Esophagus squamous epithelium (tissue), 5 donors: ENCODE measurements at places on chromosomes 6 and 20. TPM values are rescaled to one million over a fixed set of nuclear protein-coding genes. Genes with fewer than 3 reads are reported as not detected.

HMGCLL1 gene
- 0.61 TPM for total RNA-seq

TRIM10 gene
- total RNA-seq, result not detected

C4B gene
- 2.2 TPM for total RNA-seq

CD2AP gene
- 31.9 TPM for total RNA-seq

TINAG gene
- total RNA-seq, result not detected

ASIP gene
- total RNA-seq, result not detected

DEFB115 gene
- not detected for total RNA-seq

TSBP1 gene
- not detected for total RNA-seq

AIF1 gene
- total RNA-seq, result 5.7 TPM

ENPP5 gene
- 1.4 TPM for total RNA-seq

FNDC1 gene
- not detected for total RNA-seq

ITPR3 gene
- 21.8 TPM for total RNA-seq

CLDN20 gene
- total RNA-seq, result not detected

LST1 gene
- 5.1 TPM for total RNA-seq

KIAA1755 gene
- total RNA-seq, result 3.4 TPM

PDSS2 gene
- 12.2 TPM for total RNA-seq

DNA sequence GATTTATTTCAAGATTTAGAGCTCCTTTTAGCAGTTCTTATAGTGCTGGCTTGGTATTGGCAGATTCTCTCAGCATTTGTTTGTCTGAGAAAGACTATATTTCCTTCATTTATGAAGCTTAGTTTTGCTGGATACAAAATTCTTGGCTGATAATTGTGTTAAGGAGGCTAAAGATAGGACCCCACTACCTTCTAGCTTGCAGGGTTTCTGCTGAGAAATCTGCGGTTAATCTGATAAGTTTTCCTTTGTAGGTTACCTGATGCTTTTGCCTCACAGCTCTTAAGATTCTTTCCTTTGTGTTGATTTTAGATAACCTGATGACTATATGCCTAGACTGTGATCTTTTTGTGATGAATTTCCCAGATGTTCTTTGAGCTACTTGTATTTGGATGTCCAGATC lies 114.3 kb downstream of the AIG1 start:
- DNase-seq, result no peak

DNA sequence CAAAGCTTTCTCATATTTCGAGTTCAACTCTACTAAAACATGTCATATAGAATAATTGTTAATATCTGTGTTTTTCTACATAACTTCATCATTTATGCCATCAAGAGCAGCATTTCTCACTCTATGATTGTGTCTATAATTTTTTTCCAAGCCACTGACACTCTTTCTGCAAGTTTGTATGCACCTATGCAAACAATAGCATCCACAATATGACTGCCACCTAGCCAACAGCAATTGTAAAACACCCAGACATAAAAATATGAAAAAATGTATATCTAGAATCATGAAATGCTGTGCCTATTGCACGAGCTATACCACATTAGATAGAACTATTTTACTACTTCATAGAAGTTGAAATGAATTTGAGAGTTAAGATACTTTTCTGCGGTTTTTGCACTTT lies 286.5 kb upstream of the MARCKS start:
- no peak for DNase-seq

GRCh38 chr6:136114661-136115060 lies 135.4 kb downstream of the MTFR2 start:
- DNase-seq, result no peak

- DNase-seq, result no peak
Measured at GRCh38 chr6:4973982-4974745, 29.7 kb downstream of the RPP40 start.

DNA sequence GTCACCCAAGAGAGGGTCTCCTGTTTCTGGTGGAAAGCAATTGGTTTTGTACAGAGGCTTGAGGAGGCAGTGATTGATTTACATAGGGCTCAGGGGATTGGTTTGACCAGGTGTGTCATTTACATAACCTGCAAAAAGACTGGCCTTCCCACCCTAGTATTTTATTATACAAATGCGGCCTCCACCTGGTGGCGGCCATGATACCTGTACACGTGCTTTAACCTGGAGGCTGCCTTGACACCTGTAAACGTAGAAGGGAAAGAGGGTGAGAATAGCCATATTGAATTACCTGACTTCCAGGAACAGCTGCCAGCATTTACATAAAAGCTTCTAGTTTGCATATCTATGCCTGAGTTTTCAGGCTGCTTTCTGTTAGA lies 48.7 kb downstream of the HLA-DPB1 start:
- no peak for DNase-seq

- DNase-seq, result no peak
Measured at GRCh38 chr6:170030821-170031471, 259.9 kb downstream of the DLL1 start.

- DNase-seq, result no peak
Measured at GRCh38 chr6:107244082-107244741, 128.9 kb upstream of the BEND3 start.

GRCh38 chr20:51446656-51447055 lies 95.9 kb downstream of the NFATC2 start:
- no peak for DNase-seq

GRCh38 chr6:29663300-29664042 lies 6.6 kb downstream of the MOG start:
- DNase-seq, result no peak

DNA sequence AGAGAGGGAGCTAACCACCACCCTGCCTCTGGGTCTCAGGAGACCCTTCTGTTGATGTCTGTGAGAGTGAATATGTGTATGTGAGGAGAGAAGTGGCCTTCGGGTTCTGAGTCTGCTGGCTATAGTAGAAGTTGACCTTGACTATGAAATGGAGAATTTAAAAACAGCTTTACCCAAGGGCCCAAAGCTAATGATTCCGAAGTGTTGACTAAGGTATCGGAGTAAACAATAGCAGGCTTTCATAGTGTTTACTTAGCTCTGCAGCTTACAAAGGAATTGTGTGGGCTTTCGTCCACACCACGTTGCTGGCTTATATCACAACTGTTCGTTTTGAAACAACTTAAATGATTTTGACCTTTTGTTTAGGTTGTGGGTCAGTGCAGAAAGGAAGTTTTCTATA lies 126.5 kb upstream of the JAG1 start:
- DNase-seq, result no peak

DNA sequence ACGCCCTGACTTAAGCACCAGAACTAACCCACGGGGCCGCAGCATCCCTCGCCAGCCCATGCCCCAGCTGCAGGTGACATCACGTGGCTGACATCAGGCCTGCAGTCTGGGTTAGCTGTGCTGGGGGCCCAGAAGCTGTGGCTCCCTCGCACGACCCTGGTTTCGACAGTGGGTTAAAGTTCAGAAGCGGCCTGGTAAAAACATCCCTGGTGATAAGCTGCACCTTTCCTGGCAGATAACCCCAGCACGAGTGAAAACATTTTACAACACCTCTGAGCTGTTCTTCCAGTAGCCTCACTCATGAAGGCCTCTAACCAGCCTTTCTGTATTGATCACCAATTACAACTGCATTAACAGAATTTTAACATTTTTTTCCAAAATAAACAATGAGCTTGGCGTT lies 136.4 kb upstream of the RREB1 start:
- DNase-seq, result no peak

DNA sequence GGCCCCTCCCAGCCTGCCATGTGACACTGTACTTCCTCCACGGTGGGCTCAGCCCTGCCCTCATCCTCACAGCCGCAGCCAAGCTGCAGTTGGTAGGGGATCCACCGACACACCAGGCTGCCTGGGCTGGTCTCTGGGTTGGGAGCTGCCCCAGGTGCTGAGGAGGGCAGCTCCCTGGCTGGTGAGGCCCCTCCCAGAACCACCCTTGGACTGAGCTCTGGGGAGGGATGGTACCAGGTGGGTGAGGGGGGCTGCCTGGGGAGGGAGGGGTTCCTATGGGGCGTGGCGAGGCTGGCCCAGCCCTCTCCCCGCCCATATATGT lies 185 bp upstream of the TNFRSF6B start:
- no peak for DNase-seq

DNA sequence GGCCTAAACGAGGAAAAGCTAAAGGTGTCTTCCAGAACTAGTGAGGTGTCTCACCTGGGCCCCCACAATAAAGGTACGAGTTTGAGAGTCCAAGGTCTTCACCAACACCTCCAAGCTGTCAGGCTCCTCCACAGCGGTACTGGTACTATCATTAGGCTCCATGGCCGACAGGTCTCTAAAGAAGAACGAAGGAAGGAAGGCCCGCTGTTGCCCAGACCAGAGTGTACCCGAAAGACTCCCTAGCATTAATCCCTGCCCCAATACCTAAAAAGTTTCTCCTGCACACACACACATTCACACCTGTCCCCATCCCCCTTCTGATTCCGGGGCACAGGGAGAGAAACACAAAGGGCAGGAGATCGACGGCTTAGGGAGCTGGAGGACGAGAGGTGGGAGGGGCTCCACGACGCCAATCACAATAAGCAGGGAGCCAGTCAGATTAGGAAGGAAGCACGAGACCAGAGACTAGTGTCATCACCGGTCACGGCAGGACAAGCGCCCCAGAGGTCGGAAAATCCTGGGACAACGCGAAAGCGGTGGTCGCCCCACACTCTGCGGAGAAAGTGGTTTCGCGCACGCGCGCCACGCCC lies 764 bp downstream of the BAG6 start:
- peak; percentile 64 for DNase-seq

DNA sequence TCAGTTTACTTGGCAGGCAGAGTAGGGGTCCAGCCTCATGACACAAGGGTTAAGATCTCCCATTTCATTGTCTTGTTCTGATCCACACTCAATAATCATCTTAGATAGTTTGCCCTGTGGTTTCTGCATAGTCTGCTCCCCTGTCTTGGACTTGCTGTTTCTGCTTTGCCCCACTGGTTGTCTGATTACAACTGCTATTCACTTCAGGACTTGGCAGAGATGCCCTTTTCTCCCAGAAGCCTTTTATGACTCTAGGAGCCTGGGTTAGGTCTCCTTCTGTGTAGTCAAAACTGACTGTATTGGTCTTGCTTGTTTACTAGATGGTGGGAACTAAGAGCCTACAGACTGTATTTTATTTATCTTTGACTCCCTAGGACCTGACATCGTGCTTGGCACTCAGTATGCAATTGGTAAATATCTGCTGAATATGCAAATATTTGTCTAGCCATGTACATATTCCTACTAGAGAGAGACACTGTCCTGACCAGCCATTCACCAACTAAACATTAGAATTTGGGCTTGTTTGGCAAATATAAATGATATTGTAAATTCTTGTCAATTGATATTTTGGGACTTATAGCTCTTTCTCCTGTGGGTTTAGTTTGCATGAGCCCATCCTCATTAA lies 165.9 kb upstream of the KCNK16 start:
- no peak for DNase-seq

- DNase-seq, result no peak
Measured at GRCh38 chr6:170291271-170292110, 613 bp upstream of the DLL1 start.

- no peak for DNase-seq
Measured at GRCh38 chr20:49426873-49427272, 55.6 kb downstream of the KCNB1 start.

DNA sequence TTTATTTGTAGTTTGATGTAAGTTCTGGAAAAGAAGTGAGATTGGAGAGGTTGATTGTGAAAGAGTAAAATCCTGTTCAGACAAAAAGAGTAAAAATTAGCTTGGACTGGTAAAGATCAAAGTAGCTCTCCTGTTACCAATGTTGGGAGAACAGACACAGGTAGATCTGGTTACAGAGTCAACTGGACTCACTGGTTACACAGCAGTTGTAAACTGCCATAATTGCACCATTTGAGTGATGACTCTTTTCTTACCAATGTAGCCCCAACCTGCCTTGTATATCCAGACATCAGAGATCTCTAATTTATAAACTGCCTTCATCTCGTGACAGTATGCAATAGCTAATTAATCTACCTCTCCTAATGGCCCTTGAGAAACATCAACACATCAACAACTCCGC lies 165.6 kb upstream of the PRSS16 start:
- no peak for DNase-seq

DNA sequence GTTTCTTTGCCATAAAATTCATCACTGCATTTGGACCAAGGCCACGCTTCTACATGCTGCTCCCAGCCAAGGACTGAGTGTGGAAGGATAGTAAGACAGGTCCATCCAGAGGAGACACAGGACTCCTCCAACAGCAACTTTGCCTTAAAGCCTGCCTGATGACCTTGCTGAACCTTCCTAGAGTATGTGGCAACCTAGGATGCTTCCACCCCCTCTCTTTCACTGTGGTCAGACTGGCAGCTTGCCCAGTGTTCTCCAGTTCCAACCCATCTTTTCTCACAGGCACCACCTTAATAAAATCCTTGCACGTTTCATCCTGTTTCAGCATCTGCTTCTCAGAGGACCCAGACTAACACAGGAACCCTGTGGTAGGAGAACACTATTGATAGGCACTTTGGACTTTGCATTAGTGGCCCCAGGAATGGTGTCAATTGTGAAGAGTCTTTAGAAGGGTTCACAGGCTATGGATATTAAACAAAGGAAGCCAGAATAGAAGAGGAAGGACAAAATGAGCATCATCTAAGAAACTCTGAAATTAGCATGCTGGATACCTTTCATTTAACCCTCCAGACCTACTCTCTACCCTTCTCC lies 2.4 kb upstream of the PKHD1 start:
- DNase-seq, result no peak

GRCh38 chr6:80437221-80437620 lies 330.8 kb downstream of the BCKDHB start:
- DNase-seq, result no peak

- DNase-seq, result no peak
Measured at GRCh38 chr6:109447087-109447486, 6.6 kb downstream of the SMPD2 start.

DNA sequence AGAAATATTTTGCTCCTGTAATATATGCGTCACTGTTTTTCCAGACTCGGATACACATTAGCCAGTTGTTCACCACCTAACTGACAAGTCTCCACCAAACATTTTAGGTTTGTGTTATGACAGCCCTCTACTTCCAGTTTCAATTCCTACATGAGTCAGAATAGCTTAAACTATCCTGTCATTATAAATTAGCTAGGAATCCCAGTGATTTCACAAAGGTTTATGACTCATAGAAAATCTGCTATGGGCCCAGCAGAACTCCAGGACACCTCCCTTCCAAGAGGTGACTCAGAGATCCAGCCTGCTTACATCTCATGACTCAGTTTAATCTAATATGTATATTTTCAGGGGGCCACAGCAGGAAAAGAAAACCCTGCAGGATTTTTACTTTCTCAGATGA lies 17.4 kb upstream of the PLCB4 start:
- no peak for DNase-seq

GRCh38 chr6:2127484-2127911 lies 117.9 kb downstream of the GMDS start:
- no peak for DNase-seq

DNA sequence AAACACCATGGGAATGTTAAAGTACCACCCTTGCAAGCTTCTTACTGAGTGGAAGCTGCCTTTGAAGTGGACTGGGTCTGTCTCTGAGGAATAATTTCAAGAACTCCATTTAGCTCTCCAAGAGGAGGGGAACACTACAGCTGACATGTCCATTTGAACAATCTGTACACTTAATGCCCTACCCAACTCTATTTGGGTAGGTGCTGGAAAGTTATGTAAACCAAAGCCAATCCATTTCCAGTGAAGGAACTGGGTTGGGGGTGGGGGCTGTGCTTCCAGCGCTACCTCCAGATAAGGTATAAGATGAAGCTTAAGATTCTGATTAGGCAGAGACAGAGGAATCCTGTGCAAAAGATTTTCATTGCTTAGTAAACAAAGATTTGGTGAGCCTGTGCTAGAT lies 122.0 kb downstream of the TCP11 start:
- no peak for DNase-seq
